ENCODE measurements at places on chromosomes 2 and 18.
A peak's percentile ranks its signal among the peaks of the same experiment; 100 is the strongest.

GRCh38 chr2:71606244-71606643 is 152.9 kb downstream of the DYSF start:
- no peaks in the 10 kb centered on the region for H3K4me1 ChIP-seq
- no peak overlapping the region for H3K4me3 ChIP-seq
- H3K36me3 ChIP-seq, result no peaks in the 10 kb centered on the region
- no peaks in the 10 kb centered on the region for H3K27me3 ChIP-seq
- no peak for DNase-seq

- no peak overlapping the region for H3K27ac ChIP-seq
- DNase-seq, result no peak
- H3K4me3 ChIP-seq, result no peak overlapping the region
Observed at GRCh38 chr18:47788621-47789020, 141.8 kb downstream of the SMAD2 start.

DNA sequence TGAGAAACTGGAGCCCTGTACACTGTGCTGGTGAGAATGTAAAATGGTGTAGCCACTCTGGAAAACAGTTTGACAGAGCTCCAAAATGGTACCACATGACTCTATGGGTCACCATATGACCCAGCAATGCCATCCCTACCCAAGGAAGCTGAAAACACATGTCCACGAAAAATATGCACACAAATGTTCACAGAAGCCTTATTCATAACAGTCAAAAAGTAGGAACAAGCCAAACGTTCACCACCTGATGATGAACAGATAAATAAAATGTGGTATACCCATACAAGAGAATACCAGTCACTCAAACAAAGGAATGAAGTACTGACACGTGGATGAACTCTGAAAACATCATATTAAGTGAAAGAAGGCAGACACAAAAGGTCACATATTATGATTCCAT is 4.6 kb downstream of the AFG3L2 start:
- no peak for DNase-seq
- peaks cover 8% of the 10 kb centered on the region for H3K36me3 ChIP-seq
- no peaks in the 10 kb centered on the region for H3K27me3 ChIP-seq
- no peak overlapping the region for H3K4me3 ChIP-seq
- peaks cover 15% of the 10 kb centered on the region for H3K4me1 ChIP-seq

GRCh38 chr2:168801961-168802858 is at the start of gene NOSTRIN:
Gene NOSTRIN (plus strand): TSS chr2:168802637. CDS start chr2:168802647, 10 bp downstream.
- H3K4me1 ChIP-seq, result no peaks in the 10 kb centered on the region
- no peak within 1 kb of the TSS for H3K27ac ChIP-seq
- no peaks in the 10 kb centered on the region for H3K27me3 ChIP-seq
- no peak within 1 kb of the TSS for H3K4me3 ChIP-seq

- no peaks in the 10 kb centered on the region for H3K27me3 ChIP-seq
- no peak overlapping the region for H3K4me3 ChIP-seq
- H3K4me1 ChIP-seq, result no peaks in the 10 kb centered on the region
- H3K27ac ChIP-seq, result no peak overlapping the region
- no peaks in the 10 kb centered on the region for H3K36me3 ChIP-seq
Observed at GRCh38 chr2:8857709-8858108, 20.3 kb upstream of the KIDINS220 start.

DNA sequence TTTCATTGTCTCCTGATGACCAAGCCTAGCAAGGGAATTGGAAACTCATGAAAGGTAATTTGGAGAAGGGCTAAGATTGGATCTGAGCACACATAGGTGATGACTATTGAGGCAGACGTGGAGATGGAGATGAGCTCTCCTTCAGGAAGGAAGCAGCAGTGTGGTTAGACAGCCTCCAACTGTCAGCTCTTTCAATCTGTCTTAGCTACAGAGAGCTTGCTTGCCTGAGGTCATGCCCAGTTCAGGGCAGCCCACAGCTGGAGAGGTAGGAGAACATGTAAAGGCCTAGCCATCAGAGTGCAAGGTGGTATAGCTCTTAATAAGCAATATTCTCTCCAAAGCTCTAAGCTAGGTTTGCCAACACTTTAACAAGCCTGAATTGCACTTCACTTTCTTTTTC is 79.2 kb downstream of the THSD7B start:
- H3K27me3 ChIP-seq, result no peaks in the 10 kb centered on the region
- H3K36me3 ChIP-seq, result no peaks in the 10 kb centered on the region
- H3K27ac ChIP-seq, result no peak overlapping the region
- H3K4me1 ChIP-seq, result no peaks in the 10 kb centered on the region
- no peak for DNase-seq
- H3K4me3 ChIP-seq, result no peak overlapping the region

- H3K27ac ChIP-seq, result peak overlapping the region; percentile 30
- H3K36me3 ChIP-seq, result no peaks in the 10 kb centered on the region
- no peak overlapping the region for H3K4me3 ChIP-seq
- no peaks in the 10 kb centered on the region for H3K27me3 ChIP-seq
Observed at GRCh38 chr2:10377052-10377746, 70.9 kb downstream of the ODC1 start.

DNA sequence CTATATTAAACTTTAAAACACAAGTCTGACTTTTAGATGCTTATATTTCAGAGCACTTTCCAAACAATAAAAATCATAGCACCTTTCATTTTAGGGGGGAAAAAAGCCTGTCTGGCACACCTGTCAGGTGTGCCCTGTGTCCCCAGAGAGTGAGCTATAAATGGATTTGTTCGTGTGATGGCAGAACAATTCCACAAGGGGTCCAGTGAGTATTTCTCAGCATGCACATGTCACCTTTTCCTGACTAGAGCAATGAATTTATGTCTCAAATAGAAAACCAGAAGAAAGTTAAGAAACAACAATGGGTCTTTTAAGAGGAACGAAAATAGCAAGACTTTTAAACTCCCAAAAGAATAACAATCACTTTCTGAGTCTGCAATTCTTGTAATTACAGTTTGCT is 55.9 kb downstream of the ACVR1C start:
- H3K27ac ChIP-seq, result no peak overlapping the region
- no peaks in the 10 kb centered on the region for H3K36me3 ChIP-seq
- H3K4me1 ChIP-seq, result no peaks in the 10 kb centered on the region
- H3K4me3 ChIP-seq, result no peak overlapping the region
- no peak for DNase-seq

DNA sequence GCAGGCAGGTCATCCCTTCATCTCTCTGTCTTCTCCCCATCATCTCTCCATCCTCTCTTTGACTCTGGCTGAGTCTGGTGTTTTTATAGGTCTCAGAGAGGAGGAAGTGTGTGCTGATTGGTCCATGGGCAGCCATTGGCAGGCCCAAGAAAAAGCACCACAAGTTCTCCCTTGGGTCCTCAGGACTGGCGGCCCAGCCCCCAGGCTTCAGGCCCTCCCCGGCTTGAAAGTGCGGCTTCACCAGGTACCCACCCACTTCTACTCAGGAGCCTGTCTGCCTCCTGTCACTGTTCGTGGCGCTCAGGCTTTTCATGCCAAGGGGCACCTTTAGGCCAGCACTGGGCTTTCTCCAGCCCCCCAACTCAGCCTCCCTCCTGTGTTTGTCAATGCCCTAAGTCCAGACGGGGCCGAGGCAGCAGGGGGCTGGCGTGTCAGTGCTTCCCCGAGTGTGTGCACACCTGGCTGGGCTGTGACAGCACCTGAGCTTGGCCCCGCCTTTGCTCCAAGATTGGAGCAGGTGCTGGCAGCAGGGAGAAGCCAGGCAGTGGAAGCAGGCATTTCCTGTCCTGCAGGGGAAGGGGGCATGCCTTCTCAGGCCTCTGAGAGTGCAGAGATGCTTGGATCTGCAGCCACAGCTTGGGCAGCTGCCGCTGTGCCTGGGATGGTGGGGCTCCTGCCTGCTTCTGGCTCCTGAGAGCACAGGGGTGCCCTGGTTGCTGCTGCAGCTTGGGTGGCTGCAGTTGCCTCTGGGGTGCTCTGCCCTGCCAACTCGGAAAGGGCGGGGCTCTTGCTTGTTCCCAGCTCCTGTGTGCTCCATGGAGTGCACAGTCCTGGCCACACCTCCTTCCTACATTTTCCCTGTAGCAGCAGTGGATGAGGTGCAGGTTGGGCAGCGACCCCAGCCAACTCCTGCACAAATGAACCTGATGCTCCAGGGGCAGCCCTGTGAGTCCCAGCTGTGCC is 34.1 kb downstream of the FBXO48 start:
- H3K27ac ChIP-seq, result no peak overlapping the region
- no peak overlapping the region for H3K4me3 ChIP-seq
- H3K4me1 ChIP-seq, result no peaks in the 10 kb centered on the region
- DNase-seq, result no peak
- H3K27me3 ChIP-seq, result no peaks in the 10 kb centered on the region
- no peaks in the 10 kb centered on the region for H3K36me3 ChIP-seq

- H3K4me1 ChIP-seq, result no peaks in the 10 kb centered on the region
- no peak overlapping the region for H3K27ac ChIP-seq
- H3K4me3 ChIP-seq, result no peak overlapping the region
- no peaks in the 10 kb centered on the region for H3K27me3 ChIP-seq
- no peak for DNase-seq
- peaks cover 9% of the 10 kb centered on the region for H3K36me3 ChIP-seq
Observed at GRCh38 chr2:32715391-32715841, 87.6 kb downstream of the TTC27 start.

GRCh38 chr18:78957140-78957539 is 22.5 kb upstream of the SALL3 start:
- no peak for DNase-seq
- H3K36me3 ChIP-seq, result no peaks in the 10 kb centered on the region
- H3K27ac ChIP-seq, result no peak overlapping the region
- no peaks in the 10 kb centered on the region for H3K4me1 ChIP-seq

GRCh38 chr18:396556-396955 is 103.9 kb downstream of the COLEC12 start:
- DNase-seq, result no peak
- H3K4me3 ChIP-seq, result no peak overlapping the region
- no peak overlapping the region for H3K27ac ChIP-seq
- no peaks in the 10 kb centered on the region for H3K27me3 ChIP-seq
- H3K4me1 ChIP-seq, result no peaks in the 10 kb centered on the region

DNA sequence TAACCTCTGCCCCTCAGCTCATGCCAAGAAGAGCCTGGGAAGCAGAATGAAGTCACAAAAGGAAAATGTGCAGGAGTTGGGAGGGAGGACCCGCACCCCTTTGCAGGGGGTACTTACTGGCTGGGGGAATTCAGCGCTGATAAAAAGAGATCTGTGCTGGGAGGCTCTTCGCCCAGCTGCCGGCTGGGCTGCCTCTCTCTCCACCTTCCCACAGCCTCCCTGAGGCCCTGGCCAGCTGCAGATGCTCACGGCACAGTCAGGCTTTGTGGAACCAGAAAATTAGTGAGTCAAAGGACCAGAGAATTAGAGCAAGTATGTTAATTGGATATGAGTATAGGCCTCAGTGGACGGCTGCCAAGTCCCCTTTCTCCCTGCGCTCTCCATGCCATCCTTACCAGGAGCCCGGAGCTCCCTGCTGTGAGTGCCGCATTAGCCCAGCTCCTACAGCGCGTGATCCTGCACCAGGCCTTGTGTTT is 181.7 kb upstream of the SH3BP4 start:
- no peaks in the 10 kb centered on the region for H3K36me3 ChIP-seq
- no peak for DNase-seq
- no peak overlapping the region for H3K4me3 ChIP-seq
- no peaks in the 10 kb centered on the region for H3K4me1 ChIP-seq

GRCh38 chr2:29544917-29545316 is 376.5 kb downstream of the ALK start:
- no peaks in the 10 kb centered on the region for H3K36me3 ChIP-seq
- H3K4me3 ChIP-seq, result no peak overlapping the region
- H3K4me1 ChIP-seq, result no peaks in the 10 kb centered on the region

DNA sequence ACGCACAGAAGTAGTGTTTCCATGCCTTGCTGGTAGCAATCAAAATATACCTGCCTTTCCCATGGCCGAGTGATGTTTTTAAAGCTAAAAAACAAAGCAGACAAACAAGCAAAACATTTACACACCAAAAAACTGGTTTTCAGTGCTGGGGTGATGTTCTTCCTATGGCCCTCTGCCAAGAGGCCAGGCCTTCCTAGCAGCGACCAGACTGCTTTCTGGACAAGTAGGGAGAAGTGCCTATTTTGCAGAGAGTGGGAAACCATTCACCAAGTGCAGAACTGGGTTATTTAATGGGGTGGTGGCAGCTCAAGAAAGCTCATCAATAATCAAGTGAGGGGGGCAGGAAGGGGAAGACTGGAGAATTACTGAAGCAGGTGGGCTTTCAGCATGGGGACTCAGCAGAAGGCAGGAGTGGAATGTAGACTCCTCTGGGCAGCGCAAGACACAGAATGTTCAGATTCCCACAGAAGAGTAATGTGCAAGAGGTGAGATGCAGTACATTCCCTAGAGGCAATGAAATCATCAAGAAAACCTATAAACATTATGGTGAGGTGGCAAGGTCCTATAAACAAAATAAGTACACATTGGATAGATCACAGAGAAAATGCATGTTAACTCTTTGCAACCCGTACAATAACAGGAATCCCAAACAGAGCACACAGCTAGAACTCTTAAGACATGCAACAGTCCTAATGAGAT is 44.0 kb downstream of the CPO start:
- DNase-seq, result no peak
- H3K27ac ChIP-seq, result no peak overlapping the region
- H3K36me3 ChIP-seq, result no peaks in the 10 kb centered on the region

DNA sequence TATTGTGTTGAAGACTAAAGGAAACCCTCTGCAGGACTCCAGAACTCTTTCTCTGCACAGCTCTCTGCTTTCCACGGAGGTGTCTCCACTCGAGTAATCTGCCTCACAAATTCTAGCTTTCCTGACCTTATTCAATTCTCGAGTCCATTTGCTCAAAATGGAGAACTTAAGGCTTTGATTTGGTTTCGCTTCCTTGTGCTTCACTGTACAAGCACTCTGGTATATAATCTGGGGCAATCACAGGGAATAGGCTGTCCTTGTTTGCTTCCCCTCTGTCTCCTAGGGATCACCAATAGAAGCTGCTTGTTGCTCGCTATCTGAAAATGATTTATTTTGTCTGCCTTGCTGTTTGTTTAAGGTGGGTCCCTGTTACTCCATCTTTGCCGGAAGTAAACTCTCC is 129.1 kb upstream of the DOCK10 start:
- H3K27ac ChIP-seq, result no peak overlapping the region
- no peaks in the 10 kb centered on the region for H3K4me1 ChIP-seq
- no peaks in the 10 kb centered on the region for H3K27me3 ChIP-seq
- no peaks in the 10 kb centered on the region for H3K36me3 ChIP-seq
- no peak overlapping the region for H3K4me3 ChIP-seq

DNA sequence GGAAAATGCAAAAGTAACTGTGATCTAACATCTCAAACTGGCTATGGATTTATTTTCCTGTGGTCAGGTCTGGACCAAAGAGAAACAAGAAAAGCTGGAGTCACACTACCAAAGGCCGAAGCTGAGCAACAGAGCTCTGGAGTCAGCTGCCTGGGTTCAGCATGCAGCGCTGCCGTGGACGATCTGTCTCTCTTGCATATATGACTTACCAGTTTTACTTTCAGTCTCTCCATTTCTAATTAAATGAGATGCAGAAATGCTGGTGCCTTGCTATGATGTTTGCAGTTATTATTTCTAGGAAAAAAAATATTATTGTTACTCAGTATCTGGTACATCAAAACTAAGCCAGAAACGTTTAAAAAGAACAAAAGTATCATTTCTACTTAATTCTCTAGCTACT is 813.2 kb downstream of the RNF144A start:
- H3K27me3 ChIP-seq, result no peaks in the 10 kb centered on the region
- peaks cover 3% of the 10 kb centered on the region for H3K4me1 ChIP-seq
- H3K27ac ChIP-seq, result peak overlapping the region; percentile 38
- H3K36me3 ChIP-seq, result no peaks in the 10 kb centered on the region

GRCh38 chr2:185583058-185583816 is 155.4 kb upstream of the FSIP2 start:
- H3K4me3 ChIP-seq, result no peak overlapping the region
- H3K4me1 ChIP-seq, result no peaks in the 10 kb centered on the region
- no peaks in the 10 kb centered on the region for H3K36me3 ChIP-seq
- H3K27me3 ChIP-seq, result no peaks in the 10 kb centered on the region
- no peak overlapping the region for H3K27ac ChIP-seq
